ENCODE measurements at places on chromosomes 6 and 20. TPM values are rescaled to one million over a fixed set of nuclear protein-coding genes. Genes with fewer than 3 reads are reported as not detected.

The REV3L gene
- 54.8 TPM for total RNA-seq

The MDN1 gene
- total RNA-seq: 19.0 TPM

The CNBD2 gene
- total RNA-seq: 4.5 TPM

The DCDC2 gene
- under 0.01 TPM for total RNA-seq

The MBOAT1 gene
- total RNA-seq: 8.7 TPM

The CPXM1 gene
- total RNA-seq: 10.8 TPM

The PKIG gene
- 220 TPM for total RNA-seq

The ASIP gene
- not detected for total RNA-seq

The PNPLA1 gene
- total RNA-seq: not detected

The RGS19 gene
- total RNA-seq: 13.2 TPM

The GNAS-AS1 gene
- 0.64 TPM for total RNA-seq

The NDRG3 gene
- 30.7 TPM for total RNA-seq

The PKIB gene
- total RNA-seq: 12.2 TPM

The NHSL1 gene
- total RNA-seq: 4.7 TPM

The OXT gene
- total RNA-seq: not detected

The SLC22A7 gene
- not detected for total RNA-seq

Data from fibroblast of villous mesenchyme (primary cell).